ENCODE measurements at places on chromosomes 11 and 22. TPM values are rescaled to one million over a fixed set of nuclear protein-coding genes. Genes with fewer than 3 reads are reported as not detected.

DNA sequence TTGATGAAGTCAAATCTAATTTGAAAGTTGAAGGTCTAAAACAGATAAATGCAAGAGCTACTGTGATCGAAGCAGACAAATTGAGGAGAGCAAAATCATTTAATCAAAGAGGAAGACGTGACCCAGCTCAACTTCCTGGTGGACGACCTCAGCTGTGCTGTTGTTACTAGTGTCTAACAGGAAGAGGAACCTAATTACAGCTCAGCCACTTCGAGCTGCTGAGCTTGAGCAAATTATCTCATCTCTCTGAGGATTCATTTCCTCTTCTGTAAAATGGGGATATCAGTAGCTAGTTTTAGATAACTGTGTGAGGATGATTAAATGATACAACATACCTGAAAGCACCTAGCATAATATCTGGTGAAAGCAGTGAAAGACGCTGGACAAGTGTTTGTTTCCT, 48.6 kb upstream of the OLFML1 start:
- DNase-seq, result no peak

DNA sequence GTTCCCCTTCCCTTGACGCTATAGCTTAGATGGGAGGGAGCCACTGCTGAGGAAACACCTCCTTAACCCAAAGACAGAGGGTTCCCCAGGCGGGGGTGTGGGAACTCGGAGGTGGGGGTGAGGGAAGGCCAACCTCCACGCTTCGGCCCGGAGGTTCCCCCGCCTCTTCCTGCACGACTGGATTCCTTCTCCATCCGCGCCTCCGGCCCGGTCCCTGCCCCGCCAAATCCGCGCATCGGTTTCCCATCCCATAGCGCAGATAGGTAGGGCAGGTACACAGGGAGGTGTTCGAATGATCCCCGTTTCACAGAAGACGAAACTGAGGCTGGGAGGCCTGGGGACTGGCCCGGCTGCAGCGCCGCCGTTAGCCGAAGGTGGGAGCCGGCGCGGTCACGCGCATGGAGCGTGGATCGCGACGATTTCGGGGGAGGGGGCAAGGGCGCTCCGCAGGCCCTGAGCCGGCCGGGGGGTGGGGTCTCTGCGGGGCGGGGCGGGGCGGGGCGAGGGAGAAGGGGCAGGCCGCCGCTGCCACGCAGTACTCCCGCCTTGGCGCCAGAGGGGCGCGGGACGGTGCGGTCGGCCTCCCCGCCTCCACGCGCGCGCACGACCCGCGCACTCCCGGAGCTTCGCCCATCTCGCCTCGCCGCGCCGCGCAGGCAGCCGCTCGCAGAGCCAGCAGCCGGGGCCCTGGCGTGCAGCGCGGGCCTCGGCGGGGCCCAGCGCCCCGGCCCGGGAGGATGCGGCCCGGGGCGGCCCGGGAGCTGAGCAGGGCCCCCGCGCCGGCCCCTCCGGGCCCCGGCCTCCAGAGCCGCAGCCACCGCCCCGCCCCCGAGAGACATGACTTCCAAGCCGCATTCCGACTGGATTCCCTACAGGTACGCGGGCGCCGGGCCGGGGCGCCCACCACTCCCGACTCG, at the start of gene TUB:
TUB (plus strand) TSS at position 538 of the 917 bp plus-strand sequence; CDS start at position 838, 300 bp downstream.
- DNase-seq, result no peak

DNA sequence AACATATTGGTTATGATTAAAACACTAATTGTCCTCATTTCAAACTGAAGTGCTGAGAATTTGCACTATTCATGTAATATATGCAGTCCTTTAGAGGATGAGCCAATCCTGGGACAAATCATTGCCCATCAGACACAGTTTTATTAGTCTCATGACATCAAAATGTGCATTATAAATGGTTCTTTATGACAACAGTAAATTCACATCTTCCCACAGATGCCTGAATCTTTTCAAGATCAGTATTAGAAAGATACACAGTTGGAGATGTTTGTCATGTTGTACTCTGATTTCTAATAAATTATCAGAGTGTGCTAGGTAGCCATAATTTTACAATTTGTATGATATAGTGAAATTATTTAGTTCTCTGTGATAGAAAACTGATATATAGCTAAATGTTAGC, 813.5 kb downstream of the FAM181B start:
- no peak for DNase-seq

GRCh38 chr11:20729597-20730105, 60.3 kb downstream of the NELL1 start:
- DNase-seq, result no peak

DNA sequence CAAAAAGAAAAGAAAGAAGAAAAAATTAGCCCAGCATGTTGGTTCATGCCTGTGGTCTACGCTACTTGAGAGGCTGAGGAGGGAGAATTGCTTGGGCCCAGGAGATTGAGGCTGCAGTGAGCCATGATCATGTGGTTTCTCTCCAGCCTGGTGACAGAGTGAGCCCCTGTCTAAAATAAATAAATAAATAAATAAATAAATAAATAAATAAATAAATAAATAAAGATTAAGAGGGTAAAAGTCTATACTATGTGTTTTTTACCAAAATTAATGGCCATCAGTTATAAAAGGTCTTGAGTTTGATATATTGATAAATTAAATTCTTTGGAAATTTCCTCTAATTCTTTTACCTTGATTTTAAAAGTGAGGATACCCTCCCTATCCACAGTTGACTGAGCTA, 25.2 kb upstream of the DEPDC7 start:
- no peak for DNase-seq

DNA sequence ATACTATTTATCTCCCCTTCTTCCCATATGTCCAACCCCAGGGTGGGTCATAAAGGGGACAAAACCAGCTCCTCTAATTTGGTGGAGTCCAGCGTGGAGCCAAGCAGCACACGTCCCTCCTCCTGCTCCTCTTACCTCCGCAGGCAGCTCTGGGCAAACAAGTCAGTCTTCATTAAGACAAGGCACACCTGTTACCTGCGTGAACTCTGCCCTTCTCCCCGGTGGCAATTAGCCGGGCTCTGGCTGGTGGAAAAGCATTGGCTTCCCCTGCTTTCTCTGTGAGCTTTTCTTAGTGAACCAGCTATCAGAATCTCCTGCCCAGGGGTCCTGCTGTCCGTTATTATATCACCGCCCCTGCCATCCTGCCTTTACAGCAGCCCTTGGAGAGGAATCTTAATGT, 418.7 kb upstream of the CADM1 start:
- DNase-seq, result no peak

GRCh38 chr11:73662445-73663157, 16.2 kb downstream of the PLEKHB1 start:
- DNase-seq, result no peak

GRCh38 chr22:39847477-39847876, 46.1 kb downstream of the ENTHD1 start:
- no peak for DNase-seq

Gene GRM5
- 0.05 TPM for total RNA-seq

DNA sequence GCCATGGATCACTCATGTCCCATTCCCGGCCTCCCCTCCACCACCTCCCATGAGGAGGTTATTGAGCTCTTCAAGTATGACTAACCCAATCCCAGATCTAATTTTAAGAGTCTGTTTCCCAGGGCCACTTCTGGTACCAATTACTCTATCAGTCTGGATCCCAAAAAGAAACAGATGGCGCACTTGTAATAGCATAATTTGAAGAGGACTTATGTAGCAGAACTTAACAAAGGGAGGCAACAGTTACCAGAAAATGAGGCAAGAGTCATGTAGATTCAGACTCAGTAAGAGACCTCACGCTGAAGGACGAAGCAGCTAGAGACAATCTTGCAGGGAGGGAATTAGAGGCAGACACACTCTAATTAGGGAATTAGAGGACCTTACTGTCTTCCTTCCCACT, 46.9 kb downstream of the DDX6 start:
- no peak for DNase-seq

GRCh38 chr11:76574406-76574805, 96.1 kb downstream of the LRRC32 start:
- DNase-seq, result no peak

DNA sequence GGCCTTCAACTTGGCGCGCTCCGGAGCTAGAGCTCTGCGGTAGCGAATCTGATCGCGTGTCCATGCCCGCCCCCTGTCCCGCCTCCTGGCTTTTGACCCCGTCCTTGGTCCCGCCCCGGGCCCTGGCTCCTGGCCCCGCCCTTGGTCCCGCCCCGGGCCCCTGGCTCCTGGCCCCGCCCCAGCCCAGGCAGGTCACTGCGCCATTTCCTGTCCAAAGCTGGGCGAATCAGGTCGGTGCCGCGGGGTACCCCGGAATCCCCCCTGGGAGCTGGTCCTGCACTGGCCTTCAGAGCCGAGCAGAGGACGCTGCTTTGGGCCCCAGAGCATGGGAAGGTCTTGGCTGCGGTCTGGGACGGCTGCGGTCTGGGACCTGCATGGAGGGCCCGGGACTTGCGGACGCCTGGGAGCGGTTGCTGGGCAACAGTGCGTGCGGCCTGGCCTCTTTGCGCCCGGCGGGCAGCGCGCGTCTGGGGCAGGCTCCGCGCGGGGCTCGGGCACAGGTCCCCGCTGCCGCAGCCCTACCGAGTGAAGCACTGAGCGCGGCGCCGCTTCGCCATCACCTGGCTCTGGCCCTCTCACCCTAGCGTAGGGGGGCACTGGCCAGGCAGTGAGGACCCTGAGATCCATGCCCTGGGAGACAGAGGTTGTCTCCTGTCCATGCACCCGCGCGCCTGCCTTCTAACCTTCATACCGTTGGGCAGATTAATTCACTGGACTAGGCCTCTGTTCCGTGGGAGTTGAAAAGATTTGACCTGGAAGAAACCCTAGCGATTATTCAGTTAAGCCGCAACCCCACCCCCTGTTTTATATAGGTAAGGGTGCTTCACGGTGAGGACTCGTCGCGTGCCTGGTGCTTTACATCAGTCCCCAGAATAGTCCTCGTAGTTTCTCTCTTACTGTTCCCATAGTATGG, at the start of gene TTC12:
TTC12 (plus strand) TSS at position 195 of the 913 bp plus-strand sequence. CDS start 1,675 bp downstream, outside the sequence.
- DNase-seq, result peak; percentile 96

DNA sequence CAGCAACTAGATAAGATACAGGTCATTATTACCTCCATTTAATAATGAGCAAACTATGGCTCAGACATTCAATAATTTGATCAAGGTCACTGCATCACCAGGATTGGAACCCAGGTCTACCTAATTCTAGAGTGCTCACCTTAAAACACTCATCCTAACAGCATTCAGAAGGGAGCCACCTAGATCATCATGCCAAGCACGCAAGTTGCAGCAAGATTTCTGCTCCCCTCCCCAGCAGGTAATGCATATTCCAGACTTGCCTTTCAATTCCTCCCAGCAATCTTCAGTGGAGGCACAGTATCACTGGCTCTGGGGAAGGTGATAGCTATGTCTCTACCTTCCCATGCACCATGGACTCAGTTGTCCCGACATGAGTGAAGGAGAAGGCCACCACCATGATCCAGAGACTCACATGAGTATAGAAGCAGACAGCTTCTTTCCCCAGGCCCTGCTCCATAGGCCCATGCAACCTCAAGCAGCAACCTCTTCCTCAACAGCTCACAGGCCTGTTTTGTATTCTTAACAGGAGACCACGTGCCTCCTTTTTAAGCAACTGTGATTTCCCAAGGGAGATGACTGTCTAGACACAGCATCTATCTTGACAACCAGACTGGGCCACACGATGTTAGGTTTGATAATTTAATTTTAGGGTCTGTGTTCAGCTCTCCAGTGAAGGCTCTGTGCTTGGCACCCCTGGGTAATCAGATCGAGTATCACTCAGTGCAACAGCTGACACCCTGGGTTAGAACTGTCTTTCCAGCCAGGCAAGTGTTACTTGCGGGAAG, 36.4 kb downstream of the RAB30 start:
- DNase-seq, result no peak

- peak; percentile 86 for DNase-seq
Measured at GRCh38 chr22:46054091-46055073, 77.4 kb upstream of the WNT7B start.

DNA sequence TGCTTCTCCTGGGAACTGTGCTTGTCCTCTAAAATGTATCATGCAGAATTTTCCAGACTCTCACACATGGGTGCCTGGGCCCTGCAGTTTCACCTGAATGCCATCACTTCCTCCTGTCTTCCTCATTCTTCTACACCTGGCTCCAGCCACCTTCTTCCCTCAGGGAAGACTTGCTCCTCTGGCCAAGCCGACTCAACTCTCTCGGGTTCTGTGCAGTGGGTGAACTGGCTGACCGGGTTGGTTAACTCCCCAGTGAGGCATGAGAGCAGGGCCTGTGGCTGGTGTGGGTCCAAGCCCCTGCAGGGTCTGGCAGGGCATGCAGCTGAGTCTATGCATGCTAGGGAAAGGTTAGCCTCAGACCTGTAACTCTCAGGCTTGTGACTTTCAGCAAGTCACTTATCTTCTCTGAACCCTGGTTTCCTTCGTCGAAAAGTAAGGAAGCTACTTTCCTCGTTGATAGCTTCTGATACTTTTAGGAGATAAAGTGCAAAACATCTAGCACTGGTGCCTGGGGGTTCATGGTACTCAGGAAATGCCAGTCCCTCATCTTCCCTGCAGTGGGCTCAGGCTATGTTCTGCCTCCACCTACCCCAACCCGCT, 11.9 kb downstream of the CD82 start:
- DNase-seq, result no peak

Gene MPZL2
- 11.1 TPM for total RNA-seq

Gene LRRC74B
- not detected for total RNA-seq

GRCh38 chr11:22798901-22799300, 30.7 kb downstream of the SVIP start:
- no peak for DNase-seq

- DNase-seq, result no peak
Measured at GRCh38 chr11:26626346-26626745, 54.3 kb upstream of the MUC15 start.

Gene MRGPRX1
- total RNA-seq, result not detected

DNA sequence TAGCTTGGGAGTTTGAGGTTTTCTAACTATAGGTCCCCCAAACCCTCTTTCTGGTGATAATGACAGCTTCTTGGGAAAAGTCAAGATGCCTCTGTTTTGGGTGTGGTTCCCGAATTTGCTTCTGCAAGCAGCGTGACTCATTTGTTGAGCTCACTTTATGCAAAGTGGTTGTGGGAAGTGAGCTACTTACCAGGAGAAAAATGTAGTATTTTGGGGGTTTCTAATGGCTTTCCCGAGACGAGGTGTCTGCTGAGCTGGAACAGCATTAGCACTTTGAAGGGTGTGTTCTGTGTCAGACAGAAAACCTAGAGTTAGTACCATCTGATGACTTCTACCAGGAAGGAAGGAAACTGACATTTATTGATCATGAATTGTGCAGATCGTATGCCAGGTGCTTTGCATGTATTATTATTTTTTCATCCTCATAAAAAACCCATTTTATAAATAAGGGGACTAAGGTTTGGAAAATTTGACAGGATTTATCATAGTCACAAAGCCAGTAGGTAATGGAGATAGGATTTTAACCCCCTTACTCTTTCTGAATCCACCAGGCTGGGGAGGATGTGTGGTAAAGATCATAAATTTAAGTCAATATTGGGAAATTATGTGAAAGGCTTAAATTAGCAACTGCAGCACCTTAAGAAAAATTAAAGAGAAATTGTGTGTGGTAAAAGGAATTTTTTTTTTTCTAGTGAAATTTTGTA, 108.8 kb upstream of the CD44 start:
- no peak for DNase-seq

- no peak for DNase-seq
Measured at GRCh38 chr22:24008022-24008283, 2.7 kb upstream of the GSTT4 start.

Gene IRAG1
- total RNA-seq, result 2.5 TPM

- DNase-seq, result peak; percentile 1
Measured at GRCh38 chr11:69368119-69368880, 74.3 kb downstream of the MYEOV start.
